ENCODE measurements at places on chromosomes 7 and 10. TPM values are rescaled to one million over a fixed set of nuclear protein-coding genes. Genes with fewer than 3 reads are reported as not detected.

Gene AKR1C4
- not detected for total RNA-seq

Gene MRPS17
- total RNA-seq: 15.6 TPM

Gene FAM171A1
- 11.5 TPM for total RNA-seq

- DNase-seq: peak; percentile 28
Observed at GRCh38 chr7:108603656-108604306, 34.1 kb downstream of the DNAJB9 start.

Gene WDR86
- not detected for total RNA-seq

All from renal cortical epithelial cell (primary cell).